ENCODE measurements at places on chromosomes 4 and X. TPM values are rescaled to one million over a fixed set of nuclear protein-coding genes. Genes with fewer than 3 reads are reported as not detected.

- DNase-seq, result no peak
These were observed 25.1 kb downstream of the SCARB2 start for GRCh38 chr4:76188557-76188956.

MAGED4B gene
- 7.9 TPM for total RNA-seq

CCNG2 gene
- total RNA-seq, result 19.2 TPM

GPR50 gene
- total RNA-seq, result not detected

NLRP2B gene
- total RNA-seq, result not detected

DNA sequence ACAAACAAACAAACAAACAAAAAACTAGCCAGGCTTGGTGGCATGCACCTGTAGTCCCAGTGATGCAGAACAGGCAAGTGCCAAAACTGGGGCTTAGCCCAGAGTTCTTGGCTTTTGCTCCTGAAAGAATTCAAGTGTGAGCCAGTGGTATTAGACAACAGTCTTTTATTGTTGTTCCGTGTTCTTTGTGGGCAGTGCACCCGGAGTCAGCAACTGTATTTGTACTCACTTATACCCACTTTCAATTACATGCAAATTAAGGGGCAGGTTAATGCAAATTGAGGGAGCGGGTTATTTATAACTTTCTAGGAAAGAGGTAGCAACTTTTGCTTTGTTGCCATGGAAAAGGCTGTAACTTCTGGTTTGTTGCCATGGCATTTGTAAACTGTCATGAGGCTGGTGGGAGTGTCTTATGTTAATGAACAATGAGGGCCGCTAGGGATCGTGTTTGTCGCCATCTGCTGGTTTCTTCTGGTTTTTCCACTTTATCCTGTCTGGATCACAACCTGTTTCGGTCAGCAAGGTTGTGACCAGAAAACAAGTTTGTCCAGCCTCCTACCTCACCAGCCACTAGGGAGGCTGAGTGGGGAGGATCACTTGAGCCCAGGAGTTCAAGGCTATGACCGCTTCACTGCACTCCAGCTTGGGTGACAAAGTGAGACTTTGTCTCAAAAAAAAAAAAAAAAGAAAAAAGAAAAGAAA, 88.8 kb upstream of the ESX1 start:
- DNase-seq, result peak; percentile 62

DNA sequence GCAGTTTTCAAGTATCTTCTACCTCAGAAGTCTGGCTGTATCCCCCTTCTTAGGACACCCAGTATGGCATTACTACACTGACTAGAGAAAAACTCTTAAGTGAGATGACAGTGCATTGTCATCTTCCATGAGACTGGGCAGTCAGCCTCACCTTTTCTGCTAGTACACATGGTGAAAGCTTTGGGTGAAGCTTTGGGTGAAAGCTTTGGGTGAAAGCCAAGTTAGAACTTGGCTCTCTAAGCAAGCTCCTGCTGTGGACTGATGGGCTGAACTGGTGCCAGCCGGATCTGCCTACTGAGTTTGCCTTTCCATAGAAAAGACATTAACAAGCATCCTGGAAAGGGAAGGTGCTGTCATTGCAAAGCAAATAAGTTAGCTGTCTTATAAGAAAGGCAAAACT, 8.8 kb downstream of the EPHA5 start:
- DNase-seq, result no peak

CYBB gene
- not detected for total RNA-seq

SPOCK3 gene
- not detected for total RNA-seq

DNA sequence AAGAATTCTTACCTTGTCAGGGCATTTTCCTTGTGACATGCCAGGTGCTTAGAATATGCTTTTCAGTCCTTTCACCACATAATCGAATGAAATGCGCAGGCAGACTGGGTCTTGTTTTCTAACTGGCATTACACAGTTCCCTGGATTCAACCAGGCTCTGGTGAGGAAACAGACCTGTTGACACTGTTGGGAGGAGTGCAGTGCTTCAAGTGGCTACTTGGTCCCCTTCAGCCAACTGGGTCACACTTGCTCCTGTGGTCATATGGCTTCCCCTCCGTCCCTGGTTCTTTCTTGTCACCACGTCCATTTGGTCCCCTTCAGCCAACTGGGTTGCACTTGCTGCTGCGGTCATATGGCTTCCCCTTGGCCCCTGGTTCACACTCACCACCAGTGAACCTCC, 9.7 kb downstream of the SMIM20 start:
- no peak for DNase-seq

GRCh38 chrX:40097504-40098263, at the start of gene BCOR:
Gene BCOR (minus strand): TSS chrX:40097958. CDS start chrX:40077929, 20,029 bp downstream.
- DNase-seq, result no peak

- no peak for DNase-seq
These were observed 206.3 kb downstream of the CBR4 start for GRCh38 chr4:168803732-168804131.

DNA sequence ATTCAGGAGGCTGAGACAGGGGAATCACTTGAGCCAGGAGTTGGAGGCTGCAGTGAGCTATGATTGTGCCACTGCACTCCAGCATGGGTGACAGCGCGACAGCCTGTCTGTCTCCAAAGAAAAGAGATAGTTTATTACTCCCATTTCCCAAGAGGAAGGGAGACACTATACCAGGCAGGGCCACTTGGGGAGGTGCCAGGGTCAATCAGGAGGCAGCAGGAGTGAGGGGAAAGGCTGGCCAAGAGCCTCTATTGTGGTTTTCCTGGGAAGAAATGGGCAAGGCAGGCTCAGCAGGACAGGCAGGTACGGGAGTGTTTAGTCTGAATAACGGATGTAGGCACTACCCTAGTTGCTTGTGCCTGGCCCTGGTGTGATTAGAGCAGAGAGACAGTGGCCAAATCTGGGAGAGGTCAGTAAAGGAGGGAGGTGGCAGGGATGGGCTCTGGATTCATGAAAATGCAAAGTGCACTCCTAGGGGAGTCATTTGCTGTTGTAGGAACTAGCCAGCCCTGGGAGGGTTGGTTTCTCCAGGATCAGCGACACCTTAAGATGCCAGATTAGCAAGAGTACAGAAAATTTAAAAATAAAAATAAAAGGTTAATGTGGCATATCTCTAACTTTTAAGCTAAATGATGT, 20.2 kb upstream of the CDKN2AIP start:
- no peak for DNase-seq

DNA sequence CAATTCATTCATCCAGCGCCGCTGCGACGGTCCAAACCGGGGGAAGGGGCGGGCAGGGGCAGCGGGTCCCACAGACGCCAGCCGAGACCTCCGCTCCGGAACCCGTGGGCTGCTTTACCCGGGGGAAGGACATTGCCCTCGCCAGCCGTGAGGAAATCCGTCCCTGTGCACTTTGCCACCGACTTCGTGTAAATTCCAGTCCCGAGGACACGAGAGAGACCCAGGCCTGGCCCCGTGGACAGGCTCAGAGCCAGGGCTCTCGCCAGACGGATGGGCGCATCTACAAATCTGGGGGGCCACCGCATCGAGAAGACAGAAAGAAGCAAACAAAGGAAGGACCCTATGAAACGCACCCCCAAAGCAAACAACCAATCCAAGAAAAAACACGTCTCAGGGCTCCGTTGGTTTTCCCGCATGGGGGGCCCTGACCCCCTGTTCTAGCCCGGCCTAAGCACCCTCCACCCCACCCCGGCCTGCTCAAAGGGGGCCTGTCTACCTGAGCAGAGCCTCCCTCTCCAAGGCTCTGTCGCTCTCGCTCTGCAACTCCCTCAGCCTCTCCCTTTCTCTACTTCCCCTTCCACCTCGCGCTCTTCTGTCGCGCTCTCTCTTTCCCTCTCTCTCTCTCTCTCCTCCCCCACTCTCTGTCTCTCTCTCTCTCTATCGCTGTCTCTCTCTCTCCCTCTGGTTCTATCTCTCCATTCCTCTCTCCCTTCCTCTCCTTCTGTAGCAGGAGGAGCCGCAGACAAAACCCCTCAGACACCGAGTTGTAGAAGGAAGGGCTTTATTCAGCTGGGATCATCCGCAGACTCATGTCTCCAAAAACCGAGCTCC, 11.3 kb downstream of the FRG2 start:
- DNase-seq, result no peak

DNA sequence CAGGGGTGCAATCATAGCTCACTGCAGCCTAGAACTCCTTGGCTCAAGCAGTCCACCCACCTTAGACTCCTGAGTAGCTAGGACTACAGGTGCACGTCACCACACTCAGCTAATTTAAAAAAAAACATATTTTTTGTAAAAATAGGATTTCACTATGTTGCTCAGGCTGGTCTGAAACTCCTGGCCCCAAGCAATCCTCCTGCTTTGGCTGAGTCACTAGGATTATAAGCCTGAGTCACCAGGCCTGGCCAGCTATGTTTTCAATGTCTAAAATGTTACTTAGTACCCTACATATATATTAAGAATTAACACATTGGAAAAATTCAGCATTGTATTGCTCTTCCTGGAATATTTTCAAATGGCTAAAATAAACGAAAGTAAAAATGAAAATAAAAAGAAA, 37.5 kb downstream of the PNPLA4 start:
- no peak for DNase-seq

SORCS2 gene
- total RNA-seq, result not detected

DNA sequence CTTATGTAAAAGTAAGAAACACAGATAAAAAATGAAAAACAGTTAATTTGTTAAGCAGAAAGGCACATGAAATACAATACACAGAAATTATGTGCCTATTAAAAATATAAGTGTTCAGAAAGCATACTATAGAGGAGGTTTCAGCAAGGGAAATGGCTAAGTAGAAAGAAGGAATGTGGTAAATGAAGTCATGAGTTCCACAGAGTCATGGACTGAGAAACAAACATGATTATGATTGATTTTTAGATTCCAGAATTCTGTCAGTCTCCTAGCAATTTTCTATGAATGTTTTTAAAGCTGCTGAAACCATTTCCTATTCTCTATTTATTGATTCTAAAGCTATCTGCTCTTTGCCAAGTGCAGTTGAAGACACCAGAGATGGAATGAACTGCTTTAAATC, 1398.4 kb downstream of the ARAP2 start:
- DNase-seq, result no peak

BTC gene
- 0.07 TPM for total RNA-seq

HEPH gene
- 3.0 TPM for total RNA-seq

MAGEA8 gene
- not detected for total RNA-seq

SMR3A gene
- not detected for total RNA-seq

DNA sequence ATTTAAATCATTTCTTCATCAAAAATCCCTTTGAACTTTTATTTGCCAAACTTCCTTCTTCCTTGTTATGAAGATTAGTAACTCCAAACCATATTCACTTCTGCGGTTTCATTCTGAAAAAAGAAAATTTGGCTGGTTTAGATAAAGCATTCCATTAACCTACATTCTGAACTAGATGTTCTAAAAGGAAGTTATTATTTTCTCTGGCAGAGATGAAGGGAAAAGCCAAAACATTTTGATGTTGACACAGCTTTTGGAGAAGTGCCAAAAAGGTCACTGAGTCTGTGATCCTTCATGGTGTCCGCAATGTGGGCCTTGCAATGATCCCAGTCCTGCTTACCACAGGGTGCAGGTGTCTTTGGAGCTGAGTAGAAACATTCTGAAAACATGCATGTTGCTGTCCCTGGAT, 36.0 kb downstream of the CXCL8 start:
- peak; percentile 90 for DNase-seq

- DNase-seq, result no peak
These were observed 18.2 kb downstream of the UBE2D3 start for GRCh38 chr4:102809190-102809589.

FDCSP gene
- total RNA-seq, result not detected

- no peak for DNase-seq
These were observed 11.8 kb upstream of the ZNF630 start for GRCh38 chrX:48083212-48083611.

GRCh38 chr4:113899271-113900070, 80.0 kb downstream of the ARSJ start:
- no peak for DNase-seq

SSX1 gene
- not detected for total RNA-seq
